ENCODE measurements at places on chromosomes 3 and 15.

DNA sequence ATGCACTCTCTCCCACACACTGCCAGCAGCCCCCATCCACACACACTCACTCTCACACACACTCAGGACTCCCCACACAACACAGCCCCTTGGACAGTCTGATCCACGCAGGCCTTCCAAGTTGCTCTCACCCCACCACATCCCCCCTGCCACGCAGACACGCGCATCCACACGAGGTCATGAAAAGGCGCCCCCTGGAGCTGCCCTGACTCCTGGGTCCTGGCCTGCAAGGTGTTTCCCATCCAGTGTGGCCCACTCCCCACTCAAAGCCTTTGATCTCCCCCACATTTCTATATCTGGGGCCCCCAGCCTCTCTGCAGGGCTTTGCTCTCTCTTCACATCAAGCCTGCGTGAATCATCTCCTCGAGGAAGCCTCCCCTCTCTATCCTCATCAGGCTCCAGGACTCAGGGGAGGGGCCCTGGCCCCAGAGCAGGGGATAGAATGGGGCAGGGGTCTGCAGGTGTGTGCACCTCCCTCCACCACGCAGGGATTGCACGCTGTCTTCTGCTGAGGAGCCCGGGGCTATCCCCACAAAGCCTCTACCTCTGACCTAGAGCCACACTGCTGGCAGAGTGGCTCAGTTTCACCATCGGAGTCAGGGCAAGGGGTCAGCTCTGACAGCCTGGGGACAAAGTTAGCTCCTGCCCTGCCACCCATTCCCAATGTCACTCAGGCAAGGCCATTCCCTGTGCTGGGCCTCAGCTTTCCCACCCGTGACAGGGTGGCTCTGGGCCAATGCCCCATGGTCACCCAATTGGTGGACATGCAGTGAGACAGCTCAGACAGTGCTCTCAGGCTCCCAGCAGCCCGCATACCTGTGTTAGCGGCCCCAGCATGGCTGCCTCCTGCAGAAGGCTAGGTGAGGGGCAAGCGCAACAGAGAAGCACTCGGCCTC, 6.4 kb downstream of the MYL3 start:
- no peak for DNase-seq

DNA sequence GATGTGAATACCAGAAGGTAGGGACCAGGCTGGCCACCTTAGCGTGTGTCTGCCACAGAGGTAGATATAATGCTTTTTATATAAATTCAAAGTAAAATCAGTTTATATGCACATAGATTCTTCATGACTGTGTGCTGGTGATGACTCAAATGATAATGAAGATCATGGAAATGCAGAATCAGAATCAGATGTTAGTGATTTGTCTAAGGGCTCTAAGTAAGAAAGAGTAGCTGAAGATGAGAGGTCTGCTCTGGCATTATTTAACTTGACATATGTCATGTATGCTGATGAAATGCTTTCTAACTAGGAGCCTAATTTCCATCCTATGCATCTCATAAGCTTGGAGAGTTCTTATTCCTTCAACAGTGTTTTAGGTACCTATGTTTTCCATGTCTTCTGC, 50.3 kb upstream of the DPH6 start:
- DNase-seq, result no peak

- no peak for DNase-seq
These were observed 44.0 kb upstream of the SEC22A start for GRCh38 chr3:123157598-123158287.

DNA sequence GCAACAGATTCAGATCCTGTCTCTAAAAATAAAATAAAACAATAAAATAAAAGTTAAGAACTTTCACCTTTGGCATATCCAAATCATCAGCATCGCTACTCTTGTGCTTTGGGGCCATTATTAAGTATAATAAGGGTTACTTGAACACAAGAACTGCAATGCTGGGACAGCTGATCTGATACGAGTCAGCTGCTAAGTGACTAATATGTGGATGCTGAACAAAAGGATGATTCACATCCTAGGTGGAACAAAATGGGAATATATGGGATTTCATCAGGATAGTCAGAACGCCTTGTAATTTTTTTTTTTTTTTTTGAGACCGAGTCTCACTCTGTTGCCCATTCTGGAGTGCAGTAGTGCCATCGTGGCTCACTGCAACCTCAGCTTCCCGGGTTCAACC, 29.7 kb downstream of the BUB1B start:
- DNase-seq, result no peak

GRCh38 chr3:26015752-26016151, 225.9 kb downstream of the OXSM start:
- no peak for DNase-seq

DNA sequence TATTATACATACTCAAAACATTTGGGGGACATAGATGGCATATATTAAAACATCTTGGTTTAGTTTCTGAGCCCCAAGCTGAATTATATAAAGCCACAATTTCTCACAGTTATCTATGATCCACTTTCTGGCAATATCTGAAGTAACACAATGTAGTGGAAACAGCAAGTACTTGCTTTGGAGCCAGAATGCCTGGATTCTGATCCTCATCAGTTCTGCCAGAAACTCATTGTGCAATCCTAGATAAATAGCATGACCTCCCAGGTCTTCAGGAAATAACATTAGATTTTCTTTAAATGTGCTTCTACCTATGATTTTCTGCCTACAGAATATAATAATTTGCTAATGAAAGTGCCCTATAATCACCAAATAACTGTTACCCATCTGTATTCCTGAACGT, 544.9 kb downstream of the NAALADL2 start:
- no peak for DNase-seq

DNA sequence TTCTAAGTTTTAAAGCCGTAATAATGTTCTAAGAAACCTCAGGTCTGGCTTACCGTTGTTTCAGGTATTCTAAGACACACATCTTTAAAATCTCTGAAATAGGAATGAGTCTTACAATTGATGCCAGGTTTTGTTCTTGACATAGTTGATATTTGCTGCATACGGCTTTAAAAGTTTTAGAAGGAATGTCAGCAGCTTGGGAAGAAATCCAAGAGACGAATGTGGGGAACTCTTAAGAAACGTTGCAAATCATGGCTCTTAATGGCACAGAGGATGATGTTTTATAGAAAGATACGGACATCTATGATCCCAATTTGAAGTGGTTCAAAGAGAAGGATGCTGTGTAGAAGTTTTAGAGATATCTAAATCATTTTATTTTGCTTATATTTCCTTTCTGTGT, 11.5 kb downstream of the NUDT16 start:
- DNase-seq, result no peak

DNA sequence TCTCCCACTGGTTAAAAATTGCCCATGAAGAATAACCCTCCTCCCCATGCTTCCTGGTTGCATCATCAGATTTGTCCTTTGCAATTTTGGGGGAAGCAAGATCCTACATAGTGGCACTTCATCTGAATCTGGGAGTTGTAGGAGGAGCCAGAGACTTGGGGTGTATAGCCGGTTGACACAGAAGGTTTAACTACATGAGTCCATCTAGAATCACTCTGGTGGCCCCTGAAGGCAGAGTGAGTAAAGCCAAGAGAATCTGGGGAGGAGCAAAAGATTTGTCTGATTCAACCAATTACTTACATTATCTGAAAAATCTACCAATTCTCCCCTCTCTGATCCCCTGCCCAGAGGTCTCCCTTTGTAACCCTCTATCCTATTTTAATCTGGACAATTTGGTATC, 50.1 kb downstream of the SYN2 start:
- DNase-seq, result no peak

DNA sequence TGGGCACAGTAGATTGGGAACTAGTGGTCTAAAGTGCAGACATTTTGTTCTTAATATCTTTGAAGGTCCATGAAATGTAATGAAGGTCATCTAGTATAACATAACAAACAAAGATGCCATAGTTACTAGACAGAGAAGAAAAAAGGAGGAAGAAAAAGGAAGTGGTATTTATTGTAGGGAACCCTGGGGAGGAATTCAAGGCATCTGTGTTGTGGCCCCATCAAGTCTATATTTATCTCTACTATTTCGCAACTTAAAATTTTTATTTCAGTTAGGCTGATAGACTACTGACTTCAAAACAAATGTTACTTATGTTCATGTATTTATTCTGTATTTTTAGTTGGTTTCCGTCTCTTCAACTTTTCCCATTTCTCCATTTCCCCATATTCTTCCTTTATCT, 48.9 kb upstream of the ZDHHC23 start:
- no peak for DNase-seq

GRCh38 chr3:52367891-52368880, 52.1 kb downstream of the DNAH1 start:
- DNase-seq, result no peak

- DNase-seq, result no peak
These were observed 4.9 kb upstream of the CHSY1 start for GRCh38 chr15:101256757-101257156.
